CD4-positive, alpha-beta T cell treated with Interleukin-1 beta for 1 hour (primary cell): ENCODE measurements at places on chromosomes 13 and 19.

DNA sequence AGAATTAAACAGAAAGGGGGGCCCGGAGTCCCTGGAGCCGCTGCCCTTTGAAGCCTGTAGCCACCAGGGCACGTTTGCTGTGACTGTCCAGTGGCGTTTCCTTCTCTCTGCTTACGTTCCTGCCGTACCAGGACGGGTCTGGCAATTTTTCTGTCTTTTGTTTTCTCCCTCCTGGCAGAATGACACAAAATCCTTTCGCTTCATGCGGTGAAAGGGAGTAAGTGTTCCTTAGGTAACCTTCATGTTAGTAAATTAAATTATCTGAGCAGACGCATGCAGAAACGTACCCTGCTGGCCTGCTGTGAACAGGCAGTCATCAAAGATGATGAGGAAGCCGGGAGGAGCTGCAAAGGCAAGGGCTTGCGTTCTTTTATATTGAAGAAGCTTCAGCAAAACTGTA, 299.3 kb upstream of the ARGLU1 start:
- no peak for DNase-seq

DNA sequence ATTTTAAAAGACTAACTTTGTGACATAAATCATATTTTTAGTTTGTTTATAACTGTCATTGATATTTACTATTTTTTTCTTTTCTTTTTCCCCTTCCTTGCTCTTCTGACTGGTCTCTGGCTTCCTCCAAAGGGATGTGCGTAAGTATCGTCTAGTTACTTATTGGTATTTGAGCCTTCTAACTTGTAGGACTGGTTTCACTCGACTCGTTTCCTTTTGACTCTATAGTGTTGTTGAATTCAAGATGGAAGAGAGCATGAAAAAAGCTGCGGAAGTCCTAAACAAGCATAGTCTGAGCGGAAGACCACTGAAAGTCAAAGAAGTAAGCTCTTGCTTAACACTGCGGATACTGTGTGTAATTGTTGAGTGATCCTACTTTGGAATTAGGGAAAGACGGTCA, 18.6 kb downstream of the HNRNPM start:
- DNase-seq: no peak

GRCh38 chr13:93039131-93039530, 187.5 kb upstream of the GPC6 start:
- DNase-seq: no peak

DNA sequence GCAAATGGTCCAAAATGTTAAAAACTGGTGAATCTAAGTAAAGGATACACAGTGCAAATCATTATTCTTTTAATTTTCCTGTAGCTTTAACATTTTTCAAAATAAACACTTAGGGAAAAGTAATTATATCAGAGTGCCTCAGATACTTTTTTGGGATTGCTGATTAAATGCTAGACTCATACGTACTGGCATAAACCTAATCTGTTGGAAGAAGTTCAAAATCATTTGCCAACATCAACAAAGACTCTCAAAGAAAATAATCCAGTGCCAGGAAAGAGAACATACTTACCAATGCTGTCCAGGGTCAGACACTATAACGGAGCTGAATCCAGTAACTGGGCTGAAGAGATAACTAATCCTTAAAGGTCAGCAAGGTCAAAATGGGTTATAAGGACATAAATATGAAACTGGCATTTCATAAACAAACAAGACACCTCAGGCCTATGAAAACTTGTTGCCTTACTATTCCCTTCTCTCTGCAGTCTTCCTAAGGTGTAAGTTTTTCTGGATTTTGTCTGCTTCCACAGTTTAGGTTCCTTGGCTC, 3.3 kb upstream of the ZNF420 start:
- no peak for DNase-seq

- no peak for DNase-seq
Measured at GRCh38 chr13:45180303-45180702, 20.5 kb downstream of the KCTD4 start.

GRCh38 chr13:93378184-93378583, 151.6 kb downstream of the GPC6 start:
- DNase-seq: no peak

DNA sequence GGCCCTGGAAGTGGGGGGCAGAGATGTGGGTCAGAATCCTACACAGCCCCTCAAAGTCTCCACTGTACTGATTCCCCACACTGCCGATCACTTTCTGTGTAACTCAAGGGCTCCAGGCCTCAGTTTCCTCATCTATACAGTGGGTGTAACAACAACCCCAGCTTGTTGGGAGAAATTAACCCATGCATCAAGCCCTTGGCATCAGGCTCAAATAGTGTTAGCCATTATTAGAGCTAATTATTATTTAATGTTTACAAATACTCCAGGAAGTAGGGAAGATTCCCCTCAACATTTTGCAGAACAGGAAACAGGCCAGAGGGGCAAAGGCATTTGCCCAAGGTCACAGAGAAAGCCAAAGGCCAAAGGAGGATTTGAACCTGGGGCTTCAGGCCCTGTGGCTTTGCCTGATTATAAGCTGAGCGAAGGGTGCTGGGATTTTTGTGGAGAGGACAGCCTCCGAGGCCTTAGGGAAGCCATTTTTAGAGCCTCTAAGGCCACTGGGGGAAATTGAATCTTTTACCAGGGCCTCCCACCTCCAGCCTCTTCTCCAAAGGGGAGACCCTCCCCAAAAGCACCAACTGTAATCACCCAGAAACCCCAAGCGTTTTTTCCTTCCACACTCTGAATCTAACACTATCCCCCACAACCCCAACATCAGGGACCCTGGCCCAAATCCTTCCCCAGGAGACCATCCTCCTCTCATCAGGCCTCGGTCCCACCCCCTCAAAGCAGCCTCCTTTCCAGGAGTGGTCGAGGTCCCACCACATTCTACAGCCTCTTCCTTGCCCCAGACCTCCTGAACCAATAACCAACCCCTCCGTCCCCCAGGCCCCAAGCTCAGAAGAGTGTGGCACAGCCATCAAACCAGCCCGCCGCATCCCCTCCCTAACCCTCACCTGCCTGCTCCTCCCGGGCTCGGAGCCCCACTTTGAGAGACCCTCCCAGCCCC, 1.1 kb downstream of the FKBP8 start:
- no peak for DNase-seq

GRCh38 chr13:40519637-40520036, 146.8 kb downstream of the FOXO1 start:
- DNase-seq: no peak

GRCh38 chr19:58338825-58339558, 12.2 kb downstream of the ZSCAN22 start:
- no peak for DNase-seq

DNA sequence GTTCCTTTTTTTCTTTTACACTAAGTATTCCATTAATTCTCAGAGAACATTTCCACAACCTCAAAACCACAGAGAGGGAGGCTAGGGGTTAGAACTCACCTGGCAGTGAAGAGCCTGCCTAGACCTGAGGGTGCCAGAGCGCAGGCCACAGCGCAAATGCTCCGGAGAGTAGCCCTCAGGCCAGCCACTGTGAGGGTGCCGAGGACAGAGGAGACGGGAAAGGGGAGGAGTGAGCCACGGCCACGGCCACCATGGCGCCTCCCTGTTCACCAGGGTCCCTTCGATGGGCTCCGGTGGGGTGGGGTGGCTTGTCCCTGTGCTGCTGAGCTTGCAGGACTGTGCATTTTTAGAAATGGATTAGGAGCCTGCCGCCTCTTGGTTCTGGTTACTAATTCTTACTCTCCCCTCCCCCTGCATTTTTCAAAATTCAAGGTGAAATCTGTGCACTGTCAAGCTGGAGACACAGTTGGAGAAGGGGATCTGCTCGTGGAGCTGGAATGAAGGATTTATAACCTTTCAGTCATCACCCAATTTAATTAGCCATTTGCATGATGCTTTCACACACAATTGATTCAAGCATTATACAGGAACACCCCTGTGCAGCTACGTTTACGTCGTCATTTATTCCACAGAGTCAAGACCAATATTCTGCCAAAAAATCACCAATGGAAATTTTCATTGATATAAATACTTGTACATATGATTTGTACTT, 58.8 kb downstream of the GGACT start:
- no peak for DNase-seq

DNA sequence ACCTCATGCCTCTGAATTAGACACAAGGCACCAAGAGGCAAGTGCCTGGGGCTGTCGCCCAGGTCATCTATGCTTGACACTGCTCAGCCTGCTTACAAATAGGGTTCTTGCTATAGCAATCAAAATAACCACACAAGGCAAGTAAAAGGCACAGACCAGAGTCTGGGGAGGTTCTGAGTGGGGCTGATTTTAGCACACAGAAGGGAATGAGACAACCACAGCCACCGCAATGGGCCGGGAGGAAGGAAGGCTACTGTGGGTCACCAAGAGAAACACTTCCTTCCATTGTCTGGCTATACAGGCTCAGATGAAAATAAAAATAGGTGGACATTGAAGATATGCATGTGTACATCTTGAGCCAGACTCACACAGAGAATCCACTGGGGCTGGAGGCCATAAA, 159.1 kb downstream of the DLEU7 start:
- no peak for DNase-seq

GRCh38 chr13:28474491-28475134, 20.3 kb downstream of the FLT1 start:
- DNase-seq: no peak

GRCh38 chr19:3053780-3054179, 8.5 kb downstream of the TLE5 start:
- no peak for DNase-seq

GRCh38 chr19:16420781-16421386, 50.9 kb downstream of the EPS15L1 start:
- DNase-seq: no peak

DNA sequence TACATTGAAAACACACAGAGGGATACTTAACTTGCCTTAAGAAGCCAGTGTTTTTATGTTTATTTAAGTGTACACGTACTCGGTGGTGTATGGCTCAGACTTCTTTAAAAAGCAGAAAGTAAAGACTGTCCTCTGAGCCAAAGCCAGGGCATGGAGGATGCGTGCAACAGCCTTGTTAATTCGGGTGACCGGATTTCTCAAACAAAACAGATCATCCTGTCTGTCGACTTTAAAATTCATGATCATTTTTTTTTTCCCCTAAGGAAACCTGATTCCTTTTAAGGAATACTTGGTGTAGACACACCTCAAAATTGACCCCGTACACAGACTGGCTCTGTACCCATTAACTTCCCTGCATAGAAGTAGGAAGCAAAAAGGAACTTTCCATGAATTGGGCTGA, 124.7 kb upstream of the RNF113B start:
- no peak for DNase-seq

DNA sequence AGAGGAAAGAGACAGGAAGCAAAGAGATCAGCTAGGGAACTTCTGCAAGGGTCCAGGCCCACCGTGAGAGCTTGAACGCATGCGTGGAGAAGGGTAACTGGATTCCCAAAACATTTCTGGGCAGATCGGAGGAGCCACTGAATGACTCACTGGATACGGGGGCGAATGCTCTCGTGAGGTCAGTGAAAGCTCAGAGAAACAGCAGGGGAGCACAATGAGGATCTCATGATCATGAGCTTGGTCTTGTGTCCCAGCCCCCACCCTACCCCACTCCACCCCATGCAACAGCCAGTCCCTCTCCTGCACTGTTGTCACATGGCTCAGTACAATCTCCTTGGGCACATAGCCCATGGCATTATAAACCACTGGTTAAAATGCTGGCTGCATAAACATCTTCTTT, 40.6 kb downstream of the DCLK1 start:
- DNase-seq: no peak

DNA sequence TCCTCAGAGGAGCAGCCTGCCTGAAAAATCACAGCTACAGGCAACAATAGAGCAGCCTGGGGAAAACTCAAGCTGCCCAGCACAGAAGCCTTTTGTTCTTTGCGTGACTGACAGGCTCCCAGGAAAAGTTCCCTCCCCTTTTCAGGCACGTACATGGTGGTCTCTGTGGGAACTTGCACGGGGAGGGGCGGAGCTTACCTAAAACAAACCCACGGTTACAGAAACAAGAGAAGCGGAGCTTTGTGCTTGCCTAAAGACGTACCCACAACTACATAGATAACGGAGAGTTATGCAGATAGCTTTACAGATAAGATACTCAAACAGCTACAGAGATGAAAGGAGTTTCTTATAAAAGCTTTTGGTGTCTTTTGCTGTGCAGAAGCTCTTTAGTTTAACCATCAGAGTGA, 11.4 kb downstream of the ETFB start:
- peak; percentile 26 for DNase-seq

GRCh38 chr13:75762076-75762937, 126.2 kb downstream of the LMO7 start:
- DNase-seq: peak; percentile 45

GRCh38 chr13:24217601-24218281, 57.2 kb downstream of the SPATA13 start:
- no peak for DNase-seq

DNA sequence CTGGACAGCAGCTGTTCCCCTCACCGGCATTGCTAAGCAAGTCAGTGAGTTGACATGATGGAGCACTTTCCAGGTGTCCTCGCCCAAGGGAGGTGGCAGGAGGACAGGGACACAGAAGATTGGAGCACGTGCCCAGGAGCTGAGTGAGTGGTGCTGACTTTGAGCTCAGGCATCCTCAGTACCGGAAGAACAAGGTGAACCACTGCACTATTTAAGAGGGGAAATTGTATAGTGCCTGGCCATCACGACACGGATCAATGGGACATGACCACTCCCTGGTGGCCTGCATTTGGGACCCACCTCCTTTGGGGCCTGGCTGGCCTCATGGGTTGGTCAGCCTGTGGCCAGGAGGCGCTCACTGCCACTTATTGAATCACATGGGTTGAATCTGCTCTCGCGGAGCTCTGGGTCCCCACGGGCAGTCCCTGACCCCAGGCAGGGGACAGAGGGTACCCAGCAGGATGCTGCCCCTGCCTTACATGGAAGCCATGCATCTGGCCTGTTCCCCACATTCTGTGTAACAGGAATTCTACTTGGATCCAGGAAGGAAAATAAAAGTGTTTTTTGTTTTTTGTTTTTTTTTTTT, 206.9 kb upstream of the ZNF536 start:
- no peak for DNase-seq

GRCh38 chr19:45406226-45407090, at the start of gene POLR1G:
Gene POLR1G, plus strand, starts transcription at chr19:45406644. Its CDS starts 53 bp downstream, at chr19:45406697.
- peak; percentile 72 for DNase-seq

- no peak for DNase-seq
Measured at GRCh38 chr13:39781381-39781780, 125.9 kb downstream of the COG6 start.

DNA sequence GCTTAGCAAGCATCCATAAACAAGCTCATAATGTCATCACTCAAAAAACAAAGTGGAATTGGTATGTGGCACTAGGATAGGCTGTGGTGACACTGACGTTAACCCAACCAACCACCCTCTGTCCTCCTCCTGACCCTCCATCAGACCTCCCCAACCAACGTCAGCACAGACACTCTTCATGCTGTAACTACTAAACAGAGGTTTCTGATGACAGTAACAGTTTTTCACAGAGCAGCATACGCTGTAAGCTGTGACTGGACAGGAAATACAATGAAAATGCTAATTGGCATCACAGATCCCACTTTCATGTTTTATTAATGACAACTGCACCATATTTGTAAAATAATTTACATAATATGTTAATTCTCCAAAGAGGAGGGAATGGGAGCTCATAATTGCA, 238.0 kb downstream of the IRS2 start:
- DNase-seq: no peak

DNA sequence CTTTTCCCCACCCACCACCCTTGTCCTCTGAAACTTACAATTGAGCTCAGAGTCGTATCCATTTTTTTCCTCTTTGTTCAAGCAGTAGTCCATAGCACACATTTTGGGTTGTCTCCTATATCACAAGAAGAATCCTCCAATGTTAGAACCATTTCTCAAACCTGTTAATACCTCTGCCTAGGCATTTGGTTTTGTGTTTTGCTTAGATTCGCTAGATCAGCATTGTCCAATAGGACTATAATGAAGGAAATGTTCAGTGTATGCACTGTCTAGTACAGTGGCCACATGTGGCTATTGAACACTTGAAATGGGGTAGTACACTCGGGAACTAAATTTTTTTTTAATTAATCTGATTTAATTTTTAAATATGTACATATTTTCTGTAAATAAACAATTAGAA, 12.6 kb downstream of the DPY19L3 start:
- DNase-seq: no peak
